Calu3 (cell line): ENCODE measurements at places on chromosomes 13 and 19.

DNA sequence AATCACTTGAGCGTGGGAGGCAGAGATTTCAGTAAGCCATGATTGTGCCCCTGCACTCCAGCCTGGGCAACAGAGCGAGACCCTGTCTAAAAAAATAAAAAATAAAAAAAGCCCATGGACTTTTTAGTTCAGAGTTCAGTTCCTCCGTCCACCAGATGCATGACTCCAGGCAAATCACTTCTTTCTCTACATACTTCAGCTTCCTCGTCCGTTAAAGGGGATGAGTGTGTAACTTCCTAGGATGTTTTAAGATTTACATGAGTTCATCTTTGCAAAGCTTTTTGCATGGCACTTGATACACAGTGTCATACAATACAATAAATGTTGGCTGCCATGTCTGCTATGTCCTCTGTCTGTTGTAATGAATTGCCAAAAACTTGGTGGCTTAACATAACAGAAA lies 10.0 kb upstream of the FFAR2 start:
- DNase-seq = no peak
- H3K36me3 ChIP-seq = no peaks in the 10 kb centered on the region
- H3K27me3 ChIP-seq = peaks cover 48% of the 10 kb centered on the region
- H3K27ac ChIP-seq = no peak overlapping the region

- no peaks in the 10 kb centered on the region for H3K36me3 ChIP-seq
- H3K27me3 ChIP-seq = no peaks in the 10 kb centered on the region
- H3K27ac ChIP-seq = no peak overlapping the region
- no peaks in the 10 kb centered on the region for H3K4me1 ChIP-seq
- no peak overlapping the region for H3K4me3 ChIP-seq
Observed at GRCh38 chr19:53545271-53546065, 7.5 kb downstream of the ZNF331 start.

DNA sequence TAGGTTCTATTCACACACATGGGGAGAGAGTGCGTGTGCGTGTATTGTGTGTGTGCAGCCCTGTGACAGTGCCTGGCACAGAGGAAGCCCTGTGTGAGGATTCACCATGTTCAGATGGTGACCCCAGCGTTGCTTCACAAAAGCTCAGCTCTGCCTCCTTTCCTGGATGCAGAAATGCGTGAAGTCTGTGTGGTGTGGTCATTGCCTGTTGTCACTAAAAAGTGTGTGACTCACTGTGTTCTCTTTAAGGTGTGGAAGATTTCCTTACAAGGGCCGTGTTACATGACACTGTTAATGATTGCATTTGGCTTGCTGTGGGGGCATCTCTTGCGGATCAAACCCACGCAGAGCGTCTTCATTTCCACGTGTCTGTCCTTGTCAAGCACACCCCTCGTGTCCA lies 19.5 kb upstream of the DCUN1D2 start:
- no peak overlapping the region for H3K27ac ChIP-seq
- no peaks in the 10 kb centered on the region for H3K27me3 ChIP-seq
- no peaks in the 10 kb centered on the region for H3K4me1 ChIP-seq
- H3K4me3 ChIP-seq = no peak overlapping the region

- no peak overlapping the region for H3K27ac ChIP-seq
- H3K36me3 ChIP-seq = no peaks in the 10 kb centered on the region
- no peak for DNase-seq
- H3K27me3 ChIP-seq = no peaks in the 10 kb centered on the region
Observed at GRCh38 chr13:99726282-99726894, 225.1 kb downstream of the TM9SF2 start.

DNA sequence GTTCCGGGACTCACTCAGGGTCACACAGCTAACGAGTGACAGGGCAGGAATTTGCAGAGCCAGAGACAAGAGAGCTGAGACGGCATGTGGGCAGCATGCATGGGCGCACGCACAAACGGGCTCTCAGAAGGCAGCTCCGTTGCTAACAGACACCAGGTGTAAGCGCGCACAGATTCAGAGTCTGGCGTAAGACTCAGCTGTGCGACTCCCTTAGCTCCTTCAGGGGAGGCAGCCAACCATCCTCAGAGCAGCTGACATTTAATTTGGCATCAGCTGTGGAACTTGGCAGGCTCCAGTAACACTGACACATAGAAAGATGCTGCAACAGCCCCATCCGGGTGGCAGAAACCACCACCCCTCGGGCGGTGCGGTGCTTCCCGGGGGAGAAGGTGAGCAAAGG lies 7.5 kb upstream of the TM6SF2 start:
- H3K4me1 ChIP-seq = no peaks in the 10 kb centered on the region
- H3K27ac ChIP-seq = no peak overlapping the region
- peaks cover 5% of the 10 kb centered on the region for H3K36me3 ChIP-seq
- no peaks in the 10 kb centered on the region for H3K27me3 ChIP-seq
- no peak for DNase-seq

GRCh38 chr19:45953676-45954075 lies 20.0 kb downstream of the NOVA2 start:
- peaks cover 21% of the 10 kb centered on the region for H3K4me1 ChIP-seq
- peaks cover 22% of the 10 kb centered on the region for H3K27me3 ChIP-seq
- H3K36me3 ChIP-seq = no peaks in the 10 kb centered on the region
- H3K27ac ChIP-seq = no peak overlapping the region
- H3K4me3 ChIP-seq = no peak overlapping the region
- no peak for DNase-seq

DNA sequence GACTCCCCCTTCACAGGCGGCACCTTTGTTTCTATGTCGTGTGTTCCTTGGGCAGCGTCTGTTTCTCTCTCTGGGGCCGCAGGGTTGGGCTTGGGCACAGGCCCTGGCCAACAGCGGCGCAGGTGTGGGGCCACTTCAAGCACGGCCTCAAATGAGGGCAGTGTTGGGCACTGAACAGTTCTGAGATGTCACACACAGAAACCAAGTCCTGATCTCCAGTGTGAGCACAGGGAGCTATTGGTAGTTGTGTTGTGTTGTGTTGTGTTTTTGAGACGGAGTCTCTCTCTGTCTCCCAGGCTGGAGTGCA lies 42.7 kb downstream of the GATAD2A start:
- H3K4me1 ChIP-seq = peaks cover 18% of the 10 kb centered on the region
- no peak overlapping the region for H3K27ac ChIP-seq
- no peak for DNase-seq
- H3K27me3 ChIP-seq = no peaks in the 10 kb centered on the region
- no peak overlapping the region for H3K4me3 ChIP-seq

DNA sequence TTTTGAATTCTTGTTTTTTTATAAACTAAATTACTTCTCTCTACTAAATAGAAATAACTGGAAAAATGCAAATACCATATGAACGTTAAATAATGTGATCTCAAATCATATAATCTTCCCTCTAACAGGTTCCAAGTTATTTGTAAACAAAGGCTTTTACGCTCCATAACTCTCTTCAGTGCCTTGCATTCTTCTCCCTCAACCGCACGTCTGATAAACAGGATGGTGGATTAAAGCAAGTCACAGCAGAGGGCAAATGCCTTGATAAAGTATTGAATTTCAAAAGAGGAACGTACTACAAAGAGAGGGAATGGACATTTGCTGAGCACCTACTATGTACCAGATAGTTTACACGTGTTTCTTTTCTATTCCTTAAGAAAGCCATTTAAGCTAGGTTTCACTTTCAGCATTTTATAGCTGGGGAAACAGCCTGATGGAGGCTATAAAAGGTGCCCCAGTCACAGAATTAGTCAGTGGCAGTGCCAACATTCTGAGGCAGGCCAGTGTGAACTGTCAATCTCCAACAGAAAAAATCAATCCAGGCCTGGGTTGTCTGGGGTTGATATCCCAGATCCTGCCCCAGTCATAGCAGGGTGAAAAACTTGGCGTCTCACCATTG lies 15.8 kb downstream of the MRPS31 start:
- no peaks in the 10 kb centered on the region for H3K4me1 ChIP-seq
- peaks cover 16% of the 10 kb centered on the region for H3K36me3 ChIP-seq
- H3K27ac ChIP-seq = no peak overlapping the region

- DNase-seq = no peak
- no peak overlapping the region for H3K4me3 ChIP-seq
- H3K4me1 ChIP-seq = no peaks in the 10 kb centered on the region
- H3K36me3 ChIP-seq = no peaks in the 10 kb centered on the region
- H3K27me3 ChIP-seq = no peaks in the 10 kb centered on the region
- no peak overlapping the region for H3K27ac ChIP-seq
Observed at GRCh38 chr13:64488731-64489130, 2741.4 kb downstream of the PCDH9 start.
